ENCODE measurements at places on chromosomes 4 and X. TPM values are rescaled to one million over a fixed set of nuclear protein-coding genes. Genes with fewer than 3 reads are reported as not detected.

Gene HSFX4
- total RNA-seq, result not detected

Gene CLDN22
- not detected for total RNA-seq

Gene BTK
- total RNA-seq, result not detected

Gene REPS2
- 14.5 TPM for total RNA-seq

Gene C4orf36
- total RNA-seq, result 1.9 TPM

Gene HHIP
- 1.6 TPM for total RNA-seq

Gene MTNR1A
- 1.6 TPM for total RNA-seq

Gene TEX13B
- total RNA-seq, result not detected

Gene SRPX2
- total RNA-seq, result 45.4 TPM

Gene GPR173
- total RNA-seq, result 0.68 TPM

All from Calu3 (cell line).